ENCODE measurements at places on chromosomes 5 and 9. TPM values are rescaled to one million over a fixed set of nuclear protein-coding genes. Genes with fewer than 3 reads are reported as not detected.

GRCh38 chr5:28544501-28544900, 1506.1 kb upstream of the CDH9 start:
- DNase-seq: no peak
- H3K27me3 ChIP-seq: no peaks in the 10 kb centered on the region
- H3K4me1 ChIP-seq: no peaks in the 10 kb centered on the region
- no peak overlapping the region for H3K27ac ChIP-seq
- H3K4me3 ChIP-seq: no peak overlapping the region
- H3K36me3 ChIP-seq: no peaks in the 10 kb centered on the region

PDLIM4 gene
- 52.2 TPM for total RNA-seq

DNA sequence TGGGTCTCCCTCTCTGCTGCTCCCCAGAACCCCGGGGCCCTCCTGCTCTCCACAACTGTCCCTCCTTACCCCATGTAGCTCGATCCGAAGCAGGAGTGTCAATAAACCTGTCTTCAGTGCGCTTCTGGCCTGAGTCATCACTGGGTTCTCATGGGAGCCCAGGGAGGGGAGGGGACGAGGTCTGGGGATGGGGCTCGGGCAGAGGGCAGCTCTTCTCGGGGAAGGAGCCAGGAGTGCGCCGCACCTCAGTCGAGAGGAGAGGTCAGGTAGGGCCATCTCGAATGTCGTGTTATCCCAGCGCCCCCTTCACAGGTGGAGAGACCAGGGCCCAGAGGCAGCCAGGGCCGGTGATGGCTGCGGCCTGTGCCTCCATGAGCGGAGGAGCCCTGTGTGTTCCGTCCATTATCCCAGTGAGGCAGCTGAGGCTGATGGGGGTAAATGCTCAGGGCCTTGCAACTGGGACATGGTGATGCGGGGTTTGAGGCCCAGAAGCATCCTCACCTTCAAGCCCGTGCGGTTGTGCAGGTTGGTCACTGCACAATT, 52.1 kb downstream of the LRSAM1 start:
- no peak overlapping the region for H3K27ac ChIP-seq
- H3K27me3 ChIP-seq: no peaks in the 10 kb centered on the region
- H3K36me3 ChIP-seq: peaks cover 60% of the 10 kb centered on the region
- no peak overlapping the region for H3K4me3 ChIP-seq

DNA sequence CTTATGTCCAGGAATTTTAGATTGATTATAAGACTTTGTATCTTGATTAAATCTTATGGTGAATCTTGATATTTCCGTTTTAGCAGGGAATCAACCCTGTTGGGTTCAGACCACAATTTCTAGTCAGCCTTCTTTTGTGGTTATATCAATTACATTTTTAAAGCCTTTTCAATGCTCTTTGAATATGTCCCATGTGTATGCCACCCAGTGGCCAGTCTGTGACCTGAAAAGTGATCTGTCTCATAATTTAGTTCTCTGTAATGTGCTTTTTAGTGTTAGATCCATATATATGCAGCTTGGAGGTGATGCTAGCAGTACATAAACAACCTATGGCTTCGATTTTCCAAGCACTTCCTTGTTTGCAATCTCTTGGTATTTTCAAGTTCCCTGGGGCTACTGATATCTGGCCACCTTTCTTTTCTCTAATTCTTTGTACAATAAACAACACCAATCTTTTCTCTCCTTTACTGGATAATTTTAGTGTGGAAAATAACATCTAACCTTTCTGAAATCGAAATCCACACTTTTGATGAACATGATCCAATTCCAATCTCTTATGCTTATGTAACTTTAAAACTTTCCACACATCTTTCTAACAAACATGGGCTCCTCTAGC, 28.8 kb downstream of the PDE8B start:
- no peaks in the 10 kb centered on the region for H3K27me3 ChIP-seq
- H3K36me3 ChIP-seq: no peaks in the 10 kb centered on the region
- H3K4me1 ChIP-seq: no peaks in the 10 kb centered on the region
- no peak overlapping the region for H3K4me3 ChIP-seq
- peak; percentile 17 for DNase-seq

- H3K36me3 ChIP-seq: peaks cover 5% of the 10 kb centered on the region
- DNase-seq: no peak
- no peaks in the 10 kb centered on the region for H3K27me3 ChIP-seq
- H3K4me3 ChIP-seq: no peak overlapping the region
- no peak overlapping the region for H3K27ac ChIP-seq
These were observed 1.2 kb downstream of the ARRDC1 start for GRCh38 chr9:137606734-137607138.

- no peaks in the 10 kb centered on the region for H3K27me3 ChIP-seq
- H3K36me3 ChIP-seq: no peaks in the 10 kb centered on the region
- no peak for DNase-seq
- no peaks in the 10 kb centered on the region for H3K4me1 ChIP-seq
- no peak overlapping the region for H3K27ac ChIP-seq
These were observed 61.7 kb downstream of the MRPS30 start for GRCh38 chr5:44870430-44870829.
